ENCODE measurements at places on chromosomes 6 and 20.

- DNase-seq: no peak
These were observed 27.9 kb downstream of the TCF15 start for GRCh38 chr20:582204-582603.

GRCh38 chr6:90375681-90376439, 79.2 kb upstream of the BACH2 start:
- DNase-seq: no peak

- no peak for DNase-seq
These were observed 113.0 kb downstream of the GMDS start for GRCh38 chr6:2132416-2132815.

DNA sequence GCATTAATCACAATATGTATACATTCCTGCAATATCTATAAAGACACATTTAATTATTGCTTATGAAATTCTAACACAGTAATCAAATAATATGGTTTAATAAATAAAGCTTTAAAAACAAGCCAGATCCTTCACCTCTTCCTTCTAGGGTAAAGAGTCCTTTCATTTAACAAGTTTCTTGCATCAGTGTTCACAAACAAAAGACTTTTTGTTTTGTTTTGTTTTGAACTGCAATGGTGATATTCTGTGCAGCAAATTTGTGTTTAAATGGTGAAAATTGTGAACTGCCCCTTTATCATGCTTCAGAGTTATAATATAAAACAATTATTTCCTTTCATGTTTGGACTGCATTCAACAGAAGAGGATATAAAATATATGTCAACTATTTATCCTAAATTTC, 177.3 kb downstream of the EPHA7 start:
- DNase-seq: no peak

- DNase-seq: no peak
These were observed 18.8 kb downstream of the PLCB4 start for GRCh38 chr20:9087531-9088217.

- DNase-seq: no peak
These were observed 52.3 kb upstream of the BCLAF1 start for GRCh38 chr6:136341967-136342366.

- DNase-seq: no peak
These were observed 117.5 kb upstream of the COL21A1 start for GRCh38 chr6:56364827-56365339.

DNA sequence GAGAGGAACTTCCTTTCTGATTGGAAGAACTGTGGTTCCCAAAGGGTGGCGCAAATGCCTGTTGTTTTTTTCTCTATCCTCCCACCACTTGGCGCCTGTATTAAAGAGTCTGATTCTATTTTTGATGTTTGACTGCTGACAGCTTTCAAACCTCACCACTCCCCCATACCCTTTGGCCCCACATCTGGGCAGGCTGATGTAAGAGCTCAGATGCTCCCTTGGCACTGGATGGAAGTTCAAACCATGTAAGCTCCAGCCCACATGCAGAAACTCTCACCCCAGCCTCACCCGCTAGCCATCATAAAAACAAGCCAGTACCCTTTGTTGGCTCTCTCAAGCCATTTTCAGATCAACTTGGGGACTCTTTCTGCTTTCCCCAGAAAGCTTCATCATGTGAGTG, 20.0 kb upstream of the TMEM14A start:
- DNase-seq: no peak

- no peak for DNase-seq
These were observed 120.5 kb downstream of the TRIM27 start for GRCh38 chr6:28803337-28803709.

- peak; percentile 85 for DNase-seq
These were observed 43.0 kb upstream of the PTGIS start for GRCh38 chr20:49610691-49611538.

DNA sequence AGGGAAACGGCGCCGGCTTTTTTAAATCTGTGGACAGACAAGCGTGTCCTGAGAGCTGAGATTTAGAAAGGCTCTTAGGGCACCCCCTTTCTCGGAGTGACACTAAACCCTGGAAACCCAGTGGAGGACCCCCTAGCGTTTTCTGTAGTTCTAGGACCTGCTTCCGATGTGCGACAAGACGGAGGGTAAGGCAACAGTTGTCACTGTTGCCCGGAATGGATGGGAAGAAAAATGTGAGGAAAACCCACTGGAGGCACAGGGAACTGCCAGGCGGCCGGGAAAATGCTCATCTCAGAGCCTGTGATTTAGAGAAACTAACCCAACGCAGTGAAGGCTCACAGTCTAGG, 551 bp upstream of the ATP5F1E start:
- no peak for DNase-seq

DNA sequence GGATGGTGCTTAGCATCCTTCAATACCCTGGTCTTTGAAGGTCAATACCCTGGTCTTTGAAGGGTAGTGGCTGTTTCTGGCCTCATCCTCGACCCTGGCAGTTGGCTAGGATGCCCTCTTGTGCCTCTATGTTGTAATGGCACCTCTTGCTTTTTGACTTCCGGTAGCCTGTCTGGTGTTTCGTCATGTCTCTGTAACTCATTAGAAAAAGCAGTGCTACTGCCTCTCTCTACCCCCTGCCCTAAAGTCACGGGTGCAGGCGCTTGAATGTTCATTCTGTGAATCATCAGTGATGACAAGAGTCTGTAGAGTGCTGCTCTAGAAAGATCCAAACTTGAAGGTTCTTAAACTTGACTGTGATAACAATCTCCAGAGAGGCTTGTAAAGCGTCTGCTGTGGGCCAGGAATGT, 28.3 kb downstream of the RSPO4 start:
- peak; percentile 50 for DNase-seq

GRCh38 chr6:52582996-52583395, 6.1 kb upstream of the TRAM2 start:
- DNase-seq: no peak

GRCh38 chr6:80163754-80164187, 57.3 kb downstream of the BCKDHB start:
- no peak for DNase-seq

DNA sequence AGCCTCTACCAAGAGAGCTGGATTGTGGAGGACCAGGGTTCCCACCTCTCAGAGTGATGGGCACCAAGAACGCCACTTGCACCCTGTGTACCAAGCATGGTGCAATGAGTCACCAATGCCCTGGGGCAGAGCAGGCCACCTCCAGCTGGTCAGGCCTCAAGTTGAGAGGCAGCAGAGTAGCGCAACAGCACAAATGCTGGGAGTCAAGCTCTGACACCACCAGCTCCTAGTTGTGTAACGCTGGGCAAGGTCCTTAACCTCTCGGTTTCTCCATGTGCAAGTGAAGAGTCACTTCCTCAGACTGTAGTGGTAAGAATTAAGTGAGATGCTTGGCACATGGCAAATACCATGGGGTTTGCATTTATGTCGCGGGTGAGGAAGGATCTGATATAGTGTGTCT, 25.6 kb downstream of the GFOD1 start:
- no peak for DNase-seq

DNA sequence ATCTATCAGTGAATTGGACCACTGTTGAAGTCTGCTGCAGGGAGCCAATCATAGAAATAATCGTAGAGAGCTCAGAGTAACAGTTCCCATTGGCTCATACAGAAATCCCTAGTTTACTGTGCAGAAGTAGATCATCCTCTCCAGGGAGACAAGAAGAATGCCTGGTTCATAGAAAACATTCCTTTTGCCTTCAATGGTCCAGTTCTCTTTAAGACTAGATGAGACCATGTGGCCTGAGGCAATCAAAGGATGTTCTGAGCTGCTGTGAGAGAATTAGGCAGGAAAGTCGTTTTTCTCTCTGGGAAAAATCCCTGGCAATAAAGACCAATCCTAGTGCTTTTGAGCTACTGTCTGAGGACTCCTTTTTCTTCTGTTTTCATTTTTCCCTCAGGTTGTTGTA, 208.4 kb downstream of the CENPW start:
- no peak for DNase-seq

- no peak for DNase-seq
These were observed 9.8 kb downstream of the CST9 start for GRCh38 chr20:23595941-23596340.

- no peak for DNase-seq
These were observed 1204.0 kb upstream of the ADGRB3 start for GRCh38 chr6:67431076-67431475.

DNA sequence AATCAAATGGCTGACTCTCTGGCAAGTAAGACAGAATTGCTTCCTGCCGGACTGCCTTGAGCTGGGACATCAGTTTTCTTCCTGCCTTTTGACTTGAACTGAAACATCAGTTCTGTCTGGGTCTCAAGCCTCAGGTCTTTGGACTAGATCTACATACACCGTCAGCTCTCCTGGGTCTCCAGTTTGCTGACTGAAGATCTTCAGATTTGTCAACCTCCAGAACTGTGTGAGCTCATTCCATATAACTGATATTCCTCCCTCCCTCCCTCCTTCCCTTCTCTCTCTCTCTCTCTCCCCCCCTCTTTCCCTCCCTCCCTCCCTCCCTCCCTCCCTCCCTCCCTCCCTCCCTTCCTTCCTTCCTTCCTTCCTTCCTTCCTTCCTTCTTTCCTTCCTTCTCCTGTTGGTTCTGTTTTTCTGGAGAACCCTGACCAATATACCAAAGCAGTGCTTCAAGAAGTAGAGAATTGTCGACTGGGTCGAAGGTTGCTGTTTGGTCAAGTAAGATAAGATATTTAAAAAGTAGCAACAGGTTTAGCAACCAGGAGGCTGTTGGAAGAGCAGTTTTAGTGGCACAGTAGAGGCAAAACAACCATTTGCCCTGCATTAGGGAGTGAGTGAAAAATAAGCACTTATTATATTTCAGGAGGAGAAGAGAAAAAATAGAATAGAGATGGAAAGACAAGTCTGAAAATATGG, 33.1 kb upstream of the CMTR1 start:
- no peak for DNase-seq

DNA sequence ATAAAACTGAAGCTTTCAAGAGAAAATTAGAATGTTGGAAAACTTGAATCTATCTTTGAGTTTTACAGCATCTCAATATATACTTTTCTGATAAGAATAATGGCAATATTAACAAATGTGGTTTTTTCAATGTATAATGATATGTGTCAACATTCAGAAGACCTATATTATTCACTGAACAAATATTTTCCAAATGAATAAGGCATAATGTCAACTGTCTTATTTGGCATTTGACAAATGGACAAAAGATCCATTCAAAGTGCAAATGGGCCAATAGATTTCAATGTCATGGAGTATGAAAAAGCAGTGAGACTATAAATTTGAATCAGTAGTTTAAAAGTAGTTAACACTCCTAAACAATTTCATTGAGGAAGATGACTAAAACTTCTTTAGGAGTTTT, 20.9 kb downstream of the LMBRD1 start:
- no peak for DNase-seq

DNA sequence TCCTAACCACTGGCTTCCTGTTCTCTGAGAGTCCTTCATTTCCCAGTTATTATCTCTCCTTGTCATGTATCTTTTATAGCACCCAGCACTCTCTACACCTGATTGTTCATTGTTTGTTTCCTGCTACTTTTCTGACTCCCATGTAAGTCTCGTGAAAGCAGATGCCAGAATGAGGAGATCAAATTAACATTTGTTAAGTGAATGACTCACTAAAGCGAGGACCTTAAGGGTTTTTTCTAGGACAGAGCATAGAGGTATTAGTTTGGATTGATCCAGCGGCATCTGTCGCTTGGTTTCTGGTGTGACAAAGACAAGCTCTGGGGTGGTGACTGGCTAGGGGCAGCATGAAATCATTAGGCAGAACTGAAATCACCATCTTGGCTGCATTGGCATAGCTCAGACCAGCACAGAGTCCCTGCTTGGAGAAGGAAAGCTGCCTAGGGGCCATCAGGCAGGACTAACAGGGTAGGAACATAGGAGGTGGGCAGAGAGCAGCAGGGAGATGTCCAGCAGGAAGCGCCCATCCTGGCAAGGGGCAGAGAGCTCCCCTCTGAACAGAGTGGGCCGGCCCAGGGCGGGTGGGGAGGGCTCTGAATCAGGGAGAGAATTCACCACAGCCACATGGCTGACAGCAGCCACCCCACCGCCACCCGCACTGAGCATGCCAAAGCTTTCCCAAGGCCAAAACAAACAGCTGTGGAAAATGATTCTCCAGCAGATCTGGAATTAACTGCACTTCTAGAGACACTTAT, 97.1 kb upstream of the CEP85L start:
- DNase-seq: no peak

DNA sequence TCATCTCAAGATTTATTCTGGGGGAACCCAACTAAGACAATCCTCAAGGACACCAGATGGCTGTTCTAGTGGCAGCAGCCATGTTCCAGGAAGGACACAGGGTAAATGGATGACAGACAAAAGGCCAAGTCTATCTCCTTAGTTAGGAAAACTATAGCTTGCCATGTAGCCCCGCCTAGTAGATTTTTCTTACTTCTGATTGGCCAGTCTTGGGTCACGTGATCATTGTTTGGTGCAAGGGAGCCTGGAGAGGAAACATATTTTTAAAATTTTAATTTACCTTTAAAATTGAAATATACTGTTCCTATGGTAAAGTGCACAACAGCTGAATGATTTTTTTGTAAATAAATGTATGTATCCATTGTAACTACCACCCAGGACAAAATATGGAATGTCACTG, 4.4 kb upstream of the KCNS1 start:
- no peak for DNase-seq

DNA sequence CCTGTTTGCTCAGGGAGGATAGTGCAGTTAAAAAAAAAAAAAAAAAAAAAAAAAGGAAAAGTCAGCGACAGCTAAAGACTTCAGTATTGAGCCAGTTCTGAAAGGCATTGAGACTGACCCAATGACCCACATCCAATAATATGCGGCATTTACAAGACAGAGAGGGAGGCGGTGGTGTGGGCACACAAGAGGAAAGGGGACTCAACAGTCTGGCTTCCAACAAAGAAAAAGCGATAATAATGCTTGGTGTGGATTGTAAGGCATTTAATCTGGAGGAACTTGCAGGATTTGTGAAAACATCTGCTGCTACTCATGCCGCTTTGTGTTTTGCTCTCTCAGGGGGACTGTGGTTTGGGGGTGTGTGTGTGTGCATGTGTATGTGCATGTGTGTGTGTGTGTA, 784.3 kb upstream of the CHD6 start:
- DNase-seq: no peak

- peak; percentile 54 for DNase-seq
These were observed 29.0 kb downstream of the MOCS3 start for GRCh38 chr20:50987493-50988210.

- DNase-seq: peak; percentile 88
These were observed 2.7 kb downstream of the C20orf204 start for GRCh38 chr20:64038565-64039292.

GRCh38 chr20:43691928-43692524, 25.1 kb downstream of the MYBL2 start:
- DNase-seq: peak; percentile 57
